Stimulated activated CD8-positive, alpha-beta memory T cell treated with anti-CD3 and anti-CD28 coated beads, Interleukin-2, amount 100 ng/mL, for 1 hour (primary cell): ENCODE measurements at places on chromosomes 7 and 10.
A peak's percentile ranks its signal among the peaks of the same experiment; 100 is the strongest.

- peak; percentile 69 for DNase-seq
These were observed at the start of gene ELOVL3 for GRCh38 chr10:102225646-102226541. TSS of gene ELOVL3 (plus strand) at chr10:102226299. CDS start at chr10:102226549, 250 bp downstream.

GRCh38 chr10:69842882-69843281, 41.2 kb downstream of the COL13A1 start:
- DNase-seq, result no peak

DNA sequence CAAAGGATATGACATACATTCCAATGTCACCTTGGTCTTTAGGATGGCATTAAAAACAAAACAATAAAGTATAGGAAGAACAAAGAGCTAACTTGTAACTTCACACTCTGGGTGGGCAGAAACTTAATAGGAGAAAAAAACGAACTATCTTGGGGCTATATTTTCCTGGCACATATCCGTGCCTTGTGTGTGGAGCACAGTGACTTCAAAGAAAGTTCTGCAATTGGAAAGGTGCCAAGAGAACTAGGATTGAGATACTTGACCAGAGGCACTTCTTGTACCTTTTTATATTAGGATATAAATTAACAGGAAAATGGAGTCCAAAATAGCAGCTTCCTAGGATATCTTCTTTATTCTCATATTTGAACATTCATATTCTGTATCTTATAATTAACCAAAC, 148.4 kb downstream of the SEMA3D start:
- DNase-seq, result no peak

DNA sequence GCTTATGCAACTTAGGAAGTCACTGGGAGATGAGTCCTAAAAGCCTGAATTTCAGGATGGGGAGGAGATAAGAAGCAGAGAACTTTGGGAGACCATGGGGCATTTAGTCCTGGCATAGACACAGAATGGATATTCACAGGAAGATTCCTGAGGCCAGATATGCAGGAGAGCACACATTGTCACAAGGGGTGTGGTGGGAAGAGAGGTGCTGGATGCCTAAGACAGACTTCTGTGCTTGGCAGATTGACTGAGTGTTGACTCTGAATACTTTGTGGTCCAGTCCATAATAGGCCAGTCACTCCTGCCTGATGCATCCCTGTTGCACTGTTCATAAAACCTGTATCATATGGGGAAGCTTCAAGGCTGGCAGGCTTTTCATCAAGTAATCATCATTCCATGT, 18.5 kb downstream of the SRI start:
- no peak for DNase-seq

- DNase-seq, result no peak
These were observed 100.7 kb downstream of the NKX6-2 start for GRCh38 chr10:132685101-132685891.

DNA sequence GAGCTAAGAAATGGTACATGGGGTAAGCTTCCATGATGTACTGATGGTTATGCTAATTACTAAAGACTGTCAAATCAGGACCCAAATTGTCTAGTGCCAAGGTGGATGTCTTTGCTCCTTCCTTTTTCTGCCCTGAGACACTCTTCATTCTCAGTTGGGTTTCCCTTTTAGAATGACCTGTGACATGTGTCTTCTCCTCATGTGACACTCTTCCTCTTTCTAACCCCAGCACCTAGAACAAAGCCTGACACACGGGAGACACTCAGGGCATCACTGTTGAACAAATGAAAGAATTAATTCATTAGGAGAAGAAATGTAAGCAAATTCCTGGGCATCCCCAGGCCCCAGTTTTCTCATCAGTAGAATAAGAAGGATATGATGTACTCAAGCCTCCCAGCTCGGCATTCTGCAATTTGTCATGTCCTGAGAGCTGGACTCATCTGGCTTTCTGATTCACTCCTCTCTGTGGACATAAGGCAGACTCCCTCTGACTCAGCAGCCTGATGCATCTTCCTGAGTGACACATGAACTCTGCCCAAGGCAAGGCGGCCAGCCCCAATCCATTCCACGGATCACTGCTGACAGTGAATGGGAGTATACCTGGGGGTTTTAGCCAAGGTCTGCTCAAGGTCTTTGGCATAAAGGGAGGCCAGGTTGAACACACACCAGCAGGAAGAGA, 473.8 kb downstream of the KCNMA1 start:
- DNase-seq, result no peak

DNA sequence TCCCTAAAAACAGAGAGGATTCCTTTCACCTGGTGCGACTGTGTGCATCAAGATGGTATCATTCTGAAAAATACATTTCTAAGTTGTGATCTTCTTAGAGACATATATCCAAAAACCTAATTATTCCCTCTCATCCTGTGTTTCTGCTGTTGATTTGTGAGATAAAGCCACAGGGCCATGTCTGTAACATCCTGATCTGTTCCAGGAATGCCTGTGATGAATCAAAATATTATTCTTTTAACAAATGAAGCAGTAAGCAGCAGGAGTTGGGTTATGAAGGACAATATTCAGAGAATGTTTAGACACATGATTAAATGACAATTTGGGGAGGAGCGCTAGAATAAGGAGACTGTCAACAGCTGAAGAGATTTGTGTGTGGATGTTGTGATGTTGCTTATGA, 731.4 kb downstream of the KCNMA1 start:
- no peak for DNase-seq

DNA sequence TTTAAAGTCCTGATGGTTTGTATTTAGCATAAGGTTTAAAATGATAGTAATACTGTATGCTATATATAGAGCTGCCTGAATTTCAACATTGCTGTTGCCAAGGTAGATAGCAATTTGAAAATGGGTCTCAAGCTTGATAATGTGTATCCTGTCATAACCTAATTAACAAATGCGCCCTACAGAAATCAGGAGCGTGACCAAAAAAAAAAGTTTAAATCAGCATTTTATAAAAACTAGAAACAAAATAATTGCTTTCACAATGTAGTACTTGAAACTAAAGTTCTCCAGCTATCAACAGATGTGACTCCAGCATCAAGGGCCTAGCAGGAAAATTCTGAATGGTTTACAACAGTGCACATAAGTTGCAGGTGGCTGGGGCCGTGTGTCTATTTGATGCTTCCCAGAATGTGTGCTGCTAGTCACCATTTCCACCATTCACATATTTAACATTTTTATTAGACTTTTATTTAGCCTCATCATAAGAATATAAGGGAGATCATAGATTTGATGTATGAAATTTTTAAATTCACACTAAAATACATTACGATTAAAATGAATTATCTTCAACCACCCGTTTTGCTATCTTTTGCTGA, 14.1 kb downstream of the FXYD4 start:
- no peak for DNase-seq

DNA sequence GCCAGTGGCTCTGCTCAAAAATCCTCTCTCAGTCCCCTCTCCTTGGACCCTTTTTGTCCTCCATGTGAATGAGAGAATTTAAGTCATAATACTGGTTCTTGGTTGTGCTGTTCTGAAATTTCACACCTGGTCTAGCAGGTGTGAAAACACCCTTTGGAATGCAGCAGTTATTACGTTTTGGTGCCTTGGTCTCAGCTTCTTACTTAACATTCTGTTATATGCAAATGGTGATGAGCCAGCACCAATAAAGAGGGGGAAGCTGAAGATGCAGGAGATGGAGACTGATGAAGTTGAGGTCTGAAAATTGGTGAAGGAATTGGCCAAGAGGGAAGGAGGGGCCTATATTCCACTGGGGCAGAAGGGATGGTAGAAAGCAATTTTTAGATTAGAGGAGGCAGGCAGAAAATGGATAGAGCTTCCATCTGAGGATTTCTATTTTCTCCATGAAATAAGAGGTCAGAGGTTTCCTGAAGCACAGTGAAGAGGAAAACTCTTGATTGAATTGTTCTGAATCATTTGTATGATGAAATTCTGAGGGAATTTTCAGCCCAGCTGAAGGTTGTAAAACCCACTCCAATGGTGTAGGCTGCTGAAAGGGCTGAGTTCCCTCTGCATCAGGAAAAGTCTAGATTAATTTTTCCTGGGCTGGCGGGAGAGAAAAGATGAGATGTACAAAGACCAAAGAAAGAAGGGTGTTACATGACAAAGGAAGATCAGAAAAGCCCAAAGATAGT, 94.0 kb upstream of the FAM180A start:
- no peak for DNase-seq

DNA sequence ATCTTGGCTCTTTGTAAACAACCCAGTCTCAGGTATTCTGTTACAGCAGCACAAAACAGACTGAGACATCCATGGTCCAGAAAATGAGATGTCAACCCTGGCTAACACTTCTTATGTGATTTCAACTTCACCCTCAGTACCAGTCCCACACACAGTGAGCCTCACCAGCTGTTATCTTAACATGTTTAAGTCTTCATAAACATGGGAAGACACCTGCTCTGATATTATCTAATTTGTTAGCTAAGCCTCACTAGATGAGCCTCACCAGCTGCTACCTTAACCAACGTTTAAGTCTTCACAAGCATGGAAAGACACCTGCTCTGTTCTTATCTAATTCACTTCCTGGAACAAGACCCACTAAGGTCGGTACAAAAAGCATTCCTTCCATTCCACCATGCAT, 130.8 kb downstream of the CALN1 start:
- no peak for DNase-seq

- no peak for DNase-seq
These were observed 1.8 kb upstream of the PYROXD2 start for GRCh38 chr10:98416606-98417388.

DNA sequence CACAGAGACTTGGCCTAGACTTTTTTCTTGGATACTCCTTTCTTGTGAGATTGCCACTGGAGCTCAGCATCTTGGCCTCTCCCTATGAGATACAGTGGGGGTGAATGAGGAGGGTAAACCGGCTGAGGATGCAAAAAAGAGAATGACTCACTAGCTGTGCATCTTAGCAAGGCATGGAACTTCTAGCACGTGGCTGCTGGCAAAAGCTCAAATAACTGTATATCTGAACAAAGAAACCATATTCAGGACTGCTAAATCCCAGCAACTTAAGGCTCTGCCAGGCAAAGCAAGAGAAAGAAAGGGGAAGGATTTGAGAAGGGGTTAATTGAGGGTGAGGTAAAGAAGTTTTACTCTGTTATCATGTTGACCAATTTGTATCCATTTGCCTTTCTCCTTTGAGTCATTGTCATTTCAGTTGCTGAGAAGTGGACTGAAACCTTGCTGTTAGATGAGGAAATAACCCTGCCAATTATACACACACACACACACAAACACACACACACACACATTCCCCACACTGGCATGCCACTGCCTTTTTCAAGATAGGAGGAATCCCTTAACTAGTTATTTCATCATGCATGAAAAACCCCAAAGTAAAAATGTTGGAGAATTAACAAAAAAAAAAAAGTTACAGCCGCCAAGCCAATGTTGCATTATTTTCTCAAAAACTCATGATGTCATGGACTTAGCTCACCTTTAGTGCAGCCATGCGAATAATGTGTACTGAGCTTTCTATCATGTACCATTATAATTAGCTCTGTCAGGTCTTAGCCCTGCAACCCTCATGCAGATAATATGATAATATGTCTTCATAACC, 997.3 kb downstream of the LRMDA start:
- DNase-seq, result no peak

GRCh38 chr10:86718556-86718955, 37.9 kb upstream of the BMPR1A start:
- DNase-seq, result no peak

DNA sequence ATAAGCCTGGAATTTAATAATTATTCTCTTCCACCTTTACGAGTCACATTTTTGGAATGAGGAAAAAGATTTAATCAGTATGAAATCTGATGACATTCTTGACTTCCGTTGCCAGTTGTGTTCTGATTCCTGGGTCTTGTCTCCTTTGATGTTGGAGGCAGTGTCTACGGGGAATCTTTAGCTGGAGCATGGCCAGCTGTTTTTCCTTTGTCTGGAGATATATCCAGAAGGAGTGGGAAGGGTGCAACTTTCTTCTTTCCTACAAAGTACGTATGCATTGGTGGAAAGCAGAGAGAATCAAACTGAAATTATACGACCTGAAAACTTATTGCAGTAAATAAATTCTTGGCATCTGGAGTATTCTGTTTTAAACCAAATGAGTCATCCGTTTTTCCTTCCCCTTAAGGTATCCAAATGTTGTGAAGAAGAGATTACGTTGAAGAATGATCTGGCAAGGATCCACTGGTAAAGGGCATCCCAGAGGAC, 6.9 kb upstream of the GNG11 start:
- DNase-seq, result no peak

- DNase-seq, result no peak
These were observed 1156.3 kb downstream of the SORCS3 start for GRCh38 chr10:105797234-105797890.

DNA sequence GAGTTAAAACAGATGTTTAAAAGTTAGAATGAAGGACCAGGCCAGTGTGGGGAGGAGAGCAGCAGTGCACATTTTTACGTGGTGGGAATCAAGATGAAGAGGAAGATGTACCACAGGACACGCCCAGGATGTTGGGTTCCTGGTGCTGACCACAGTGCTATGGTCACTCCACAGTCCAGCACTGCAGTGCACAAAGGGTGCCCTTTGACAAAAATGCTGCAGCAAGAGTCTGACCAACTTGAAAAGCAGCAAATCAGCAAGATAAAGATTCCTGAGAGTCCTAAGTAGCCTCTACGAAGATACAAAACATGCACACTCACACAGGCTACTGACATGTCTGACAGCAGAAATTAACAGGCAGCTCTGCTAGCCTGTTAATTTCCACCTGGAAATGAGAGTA, 107.1 kb downstream of the PIP4K2A start:
- DNase-seq, result no peak

GRCh38 chr7:149013876-149014275, 14.4 kb downstream of the PDIA4 start:
- no peak for DNase-seq

- no peak for DNase-seq
These were observed 36.7 kb upstream of the NCAPG2 start for GRCh38 chr7:158741294-158741666.

- no peak for DNase-seq
These were observed 49.1 kb upstream of the STEAP1B start for GRCh38 chr7:22549051-22549450.

DNA sequence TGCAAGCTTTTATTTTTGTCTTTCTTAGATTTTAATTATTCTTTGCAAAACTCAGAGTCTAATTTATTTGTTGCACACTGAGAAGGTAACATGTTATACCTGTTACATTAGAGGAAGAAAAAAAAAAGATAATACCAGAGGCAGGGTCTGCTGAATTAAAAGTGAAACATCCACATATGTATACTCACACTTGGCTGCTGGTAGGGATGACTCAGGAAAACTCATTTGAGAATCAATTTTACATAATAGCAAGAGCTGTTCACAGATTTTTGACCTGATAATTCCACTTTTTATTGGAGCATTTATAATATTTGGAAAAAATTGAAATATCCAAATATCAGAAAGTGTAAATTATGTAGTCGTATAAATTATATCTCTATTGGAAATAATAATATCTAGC, 78.1 kb upstream of the CCDC6 start:
- DNase-seq, result no peak
